ENCODE measurements at places on chromosomes 2 and 18. TPM values are rescaled to one million over a fixed set of nuclear protein-coding genes. Genes with fewer than 3 reads are reported as not detected.

DNA sequence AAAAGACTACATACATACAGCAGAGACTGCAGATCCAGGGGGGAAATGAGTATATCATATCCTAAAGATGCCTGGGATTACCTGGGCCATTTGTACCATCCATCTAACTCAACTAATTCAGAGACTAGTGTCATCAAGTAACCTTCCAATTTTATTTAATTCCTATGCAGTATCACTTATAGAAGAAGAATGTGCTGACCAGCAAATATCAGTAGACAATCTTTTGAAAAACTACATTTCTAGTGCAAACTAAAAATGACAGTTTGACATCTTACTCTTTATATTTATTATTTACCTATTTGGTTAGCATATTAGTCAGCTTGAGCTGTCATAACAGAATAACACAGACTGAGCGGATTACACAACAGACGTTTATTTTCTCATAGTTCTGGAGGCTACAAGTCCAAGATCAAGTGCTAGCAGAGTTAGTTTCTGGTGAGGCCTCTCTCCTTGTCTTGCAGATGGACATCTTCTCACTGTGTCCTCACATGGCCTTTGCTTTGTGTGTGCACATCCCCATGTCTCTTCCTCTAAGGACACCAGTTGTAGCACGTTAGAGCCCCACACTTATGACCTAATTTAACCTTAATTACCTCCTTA, 47.0 kb downstream of the NCKAP5 start:
- no peaks in the 10 kb centered on the region for H3K4me1 ChIP-seq
- no peaks in the 10 kb centered on the region for H3K27me3 ChIP-seq
- H3K4me3 ChIP-seq: no peak overlapping the region
- H3K27ac ChIP-seq: no peak overlapping the region

DNA sequence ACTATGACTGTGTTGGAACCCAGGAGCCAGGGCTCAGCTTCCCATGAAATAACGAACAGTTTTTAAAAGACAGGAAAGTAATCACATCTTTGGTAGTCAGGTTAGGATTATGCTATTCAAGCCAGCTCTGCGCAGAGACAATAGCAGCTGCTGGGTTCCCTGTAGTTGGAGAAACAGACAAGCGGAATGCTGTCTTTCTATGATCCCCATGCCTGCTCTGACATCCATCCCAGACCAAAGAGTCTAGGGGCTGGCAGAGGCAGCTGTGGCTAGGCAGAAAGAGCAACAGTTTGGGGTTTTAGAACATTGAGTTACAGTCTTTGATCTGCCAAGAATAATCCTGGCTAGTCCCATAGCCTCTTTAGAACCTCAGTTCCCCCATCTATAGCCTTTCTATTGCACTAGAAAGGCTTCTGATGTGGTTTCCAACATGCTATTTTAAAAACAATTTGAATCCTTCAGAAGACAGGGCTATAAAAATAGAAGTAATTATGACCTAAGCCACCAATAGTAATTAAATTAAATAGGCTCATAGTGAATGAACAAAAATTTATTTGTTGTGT, 146.8 kb downstream of the MTX2 start:
- H3K4me1 ChIP-seq: no peaks in the 10 kb centered on the region
- H3K36me3 ChIP-seq: no peaks in the 10 kb centered on the region
- no peak for DNase-seq
- H3K4me3 ChIP-seq: no peak overlapping the region

Gene RTP5
- not detected for total RNA-seq

GRCh38 chr18:23301972-23302371, 151.1 kb upstream of the RIOK3 start:
- no peaks in the 10 kb centered on the region for H3K4me1 ChIP-seq
- no peaks in the 10 kb centered on the region for H3K27me3 ChIP-seq
- H3K27ac ChIP-seq: no peak overlapping the region
- no peak overlapping the region for H3K4me3 ChIP-seq

Gene HSBP1L1
- 14.9 TPM for total RNA-seq

Gene ALPG
- not detected for total RNA-seq

GRCh38 chr2:45894211-45894610, 242.7 kb downstream of the PRKCE start:
- no peaks in the 10 kb centered on the region for H3K36me3 ChIP-seq
- no peaks in the 10 kb centered on the region for H3K27me3 ChIP-seq
- peaks cover 25% of the 10 kb centered on the region for H3K4me1 ChIP-seq

DNA sequence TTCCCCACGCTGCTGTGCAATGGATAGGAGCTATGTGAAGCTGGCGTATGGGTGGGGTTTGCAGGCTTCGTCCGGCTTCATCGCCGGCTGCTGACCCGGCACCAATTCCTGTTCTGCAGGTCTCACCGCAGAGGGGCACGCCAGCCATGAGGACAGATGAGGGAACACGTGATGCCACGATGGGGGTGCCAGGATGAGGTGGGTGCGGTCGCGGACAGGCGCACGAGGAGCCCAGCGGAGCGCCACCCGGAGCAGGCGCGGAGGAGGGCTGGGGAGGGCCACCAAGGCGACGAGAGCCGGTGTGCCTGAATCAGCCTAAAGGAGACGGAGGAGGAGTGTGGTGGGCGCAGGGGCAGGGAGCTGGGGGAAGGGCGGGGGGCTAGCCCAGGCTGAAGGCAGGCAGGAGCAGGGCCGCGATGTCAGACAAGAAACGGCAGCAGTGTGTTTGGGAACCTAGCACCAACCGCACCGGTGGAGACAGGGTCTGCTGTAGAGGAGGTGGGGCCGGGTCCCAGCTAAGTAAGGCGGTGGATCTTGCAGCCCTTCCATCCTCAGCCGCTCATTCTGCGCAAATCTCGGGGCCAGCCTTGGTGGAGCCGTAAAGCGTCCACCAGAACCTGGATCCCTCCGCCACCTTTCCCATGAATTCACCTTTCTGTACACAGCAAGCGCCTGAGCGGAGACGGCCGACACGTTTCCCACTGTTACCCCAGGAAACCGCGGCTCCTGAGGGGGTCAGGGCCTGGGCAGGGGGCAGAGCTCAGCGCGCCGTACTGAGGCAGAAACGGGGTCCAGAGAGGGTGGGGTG, 17.0 kb upstream of the CD8A start:
- peak; percentile 78 for DNase-seq
- no peaks in the 10 kb centered on the region for H3K36me3 ChIP-seq
- peak overlapping the region; percentile 55 for H3K4me3 ChIP-seq
- no peaks in the 10 kb centered on the region for H3K4me1 ChIP-seq
- H3K27me3 ChIP-seq: no peaks in the 10 kb centered on the region

Gene NRP2
- total RNA-seq: 22.4 TPM

Gene ABI2
- total RNA-seq: 12.6 TPM

Gene CD8B
- 30.5 TPM for total RNA-seq

GRCh38 chr2:44836174-44836573, 105.3 kb upstream of the SIX3 start:
- no peaks in the 10 kb centered on the region for H3K27me3 ChIP-seq
- no peak overlapping the region for H3K4me3 ChIP-seq
- no peak for DNase-seq
- no peaks in the 10 kb centered on the region for H3K36me3 ChIP-seq
- H3K4me1 ChIP-seq: no peaks in the 10 kb centered on the region
- no peak overlapping the region for H3K27ac ChIP-seq

DNA sequence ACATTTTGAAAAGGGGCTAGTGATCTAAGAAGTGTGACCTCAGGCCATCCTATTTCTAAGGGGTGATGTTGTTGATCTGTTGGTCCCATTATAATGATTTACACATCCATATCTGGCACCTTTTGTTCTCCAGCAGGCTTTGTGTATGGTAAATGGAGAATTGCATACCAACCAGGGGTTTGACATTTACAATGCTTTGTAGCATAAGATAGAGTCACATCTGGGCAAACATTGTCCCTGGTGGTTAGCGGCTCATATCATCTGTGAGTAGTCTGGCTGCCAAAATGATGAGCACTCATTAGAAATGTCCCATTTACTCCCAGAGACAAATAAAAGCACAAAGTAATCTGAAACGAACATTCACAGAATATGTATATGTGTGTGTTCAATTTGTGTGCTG, 1775.5 kb upstream of the CELF4 start:
- no peaks in the 10 kb centered on the region for H3K4me1 ChIP-seq
- DNase-seq: no peak
- H3K4me3 ChIP-seq: no peak overlapping the region
- no peaks in the 10 kb centered on the region for H3K36me3 ChIP-seq
- H3K27ac ChIP-seq: no peak overlapping the region
- no peaks in the 10 kb centered on the region for H3K27me3 ChIP-seq

DNA sequence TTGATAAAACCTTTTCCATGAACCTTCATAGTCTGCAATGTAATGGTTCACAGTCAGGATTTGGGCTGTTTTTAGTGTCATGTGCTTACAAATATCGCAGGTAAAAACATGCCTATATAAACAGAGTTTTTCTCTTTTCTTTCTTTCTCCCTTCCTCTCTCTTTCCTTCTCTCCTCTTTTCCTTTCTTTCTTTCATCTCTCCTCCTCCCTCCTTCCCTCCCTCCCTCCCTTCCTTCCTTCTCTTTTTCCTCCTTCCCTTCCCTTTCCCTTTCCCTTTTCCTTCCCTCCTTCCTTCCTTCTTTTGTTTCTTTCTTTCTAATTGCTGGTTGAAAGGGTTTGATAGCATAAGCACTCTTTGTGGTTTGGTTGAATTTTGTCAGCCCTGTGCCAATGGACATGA, 9.6 kb upstream of the NPPC start:
- DNase-seq: no peak
- no peaks in the 10 kb centered on the region for H3K27me3 ChIP-seq
- H3K4me1 ChIP-seq: no peaks in the 10 kb centered on the region
- no peak overlapping the region for H3K4me3 ChIP-seq

Gene NAT8
- total RNA-seq: 25.4 TPM

GRCh38 chr2:74915743-74916142, 42.7 kb upstream of the POLE4 start:
- no peak overlapping the region for H3K27ac ChIP-seq
- no peak for DNase-seq
- no peaks in the 10 kb centered on the region for H3K27me3 ChIP-seq

Gene ALPI
- total RNA-seq: 473 TPM

Gene FAM237A
- not detected for total RNA-seq

Gene IL1RN
- total RNA-seq: 17.7 TPM

- H3K27me3 ChIP-seq: no peaks in the 10 kb centered on the region
- peaks cover 5% of the 10 kb centered on the region for H3K4me1 ChIP-seq
- H3K36me3 ChIP-seq: no peaks in the 10 kb centered on the region
- DNase-seq: no peak
- H3K4me3 ChIP-seq: no peak overlapping the region
Measured at GRCh38 chr2:219155054-219155644, 5.5 kb downstream of the NHEJ1 start.

Gene ARHGEF33
- 1.3 TPM for total RNA-seq

- H3K4me1 ChIP-seq: no peaks in the 10 kb centered on the region
- H3K4me3 ChIP-seq: no peak overlapping the region
- no peaks in the 10 kb centered on the region for H3K27me3 ChIP-seq
- DNase-seq: no peak
- no peak overlapping the region for H3K27ac ChIP-seq
Measured at GRCh38 chr2:73037947-73038585, 33.4 kb downstream of the SFXN5 start.

Gene COPS7B
- 50.1 TPM for total RNA-seq

- no peak overlapping the region for H3K27ac ChIP-seq
- no peak for DNase-seq
- no peak overlapping the region for H3K4me3 ChIP-seq
- H3K36me3 ChIP-seq: no peaks in the 10 kb centered on the region
Measured at GRCh38 chr2:12918835-12919445, 202.2 kb downstream of the TRIB2 start.

DNA sequence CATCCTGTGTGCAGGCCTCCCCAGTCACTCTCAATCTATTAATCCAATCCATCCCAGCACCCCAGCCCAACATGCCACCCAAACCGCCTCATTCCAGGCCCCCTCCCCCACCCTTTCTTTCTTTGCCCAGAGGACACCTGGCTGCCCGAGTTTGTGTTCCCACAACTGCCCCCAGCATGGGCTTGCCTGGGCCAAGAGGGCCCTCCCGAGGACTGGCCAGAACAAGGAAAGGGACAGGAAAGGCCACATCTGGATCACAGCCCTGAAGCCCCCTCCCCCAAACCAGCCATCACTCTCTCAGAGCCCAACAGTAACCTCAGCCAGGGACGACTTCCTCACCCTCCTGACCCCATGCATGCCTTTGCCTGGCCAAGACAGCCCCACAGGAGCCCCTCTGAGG, 1.2 kb downstream of the TNS1 start:
- no peaks in the 10 kb centered on the region for H3K4me1 ChIP-seq
- no peaks in the 10 kb centered on the region for H3K27me3 ChIP-seq
- peak overlapping the region; percentile 66 for H3K27ac ChIP-seq
- peak overlapping the region; percentile 20 for H3K4me3 ChIP-seq
- DNase-seq: no peak

Gene DYNAP
- not detected for total RNA-seq

- peaks cover 49% of the 10 kb centered on the region for H3K36me3 ChIP-seq
- no peaks in the 10 kb centered on the region for H3K27me3 ChIP-seq
- no peak overlapping the region for H3K4me3 ChIP-seq
- no peak overlapping the region for H3K27ac ChIP-seq
- no peaks in the 10 kb centered on the region for H3K4me1 ChIP-seq
- DNase-seq: no peak
Measured at GRCh38 chr2:11203480-11203879, 48.2 kb downstream of the SLC66A3 start.

Gene TGFA
- 51.6 TPM for total RNA-seq

GRCh38 chr18:59387687-59388565, 28.9 kb upstream of the LMAN1 start:
- no peak overlapping the region for H3K4me3 ChIP-seq
- H3K4me1 ChIP-seq: no peaks in the 10 kb centered on the region
- H3K36me3 ChIP-seq: no peaks in the 10 kb centered on the region
- DNase-seq: no peak
- no peaks in the 10 kb centered on the region for H3K27me3 ChIP-seq

DNA sequence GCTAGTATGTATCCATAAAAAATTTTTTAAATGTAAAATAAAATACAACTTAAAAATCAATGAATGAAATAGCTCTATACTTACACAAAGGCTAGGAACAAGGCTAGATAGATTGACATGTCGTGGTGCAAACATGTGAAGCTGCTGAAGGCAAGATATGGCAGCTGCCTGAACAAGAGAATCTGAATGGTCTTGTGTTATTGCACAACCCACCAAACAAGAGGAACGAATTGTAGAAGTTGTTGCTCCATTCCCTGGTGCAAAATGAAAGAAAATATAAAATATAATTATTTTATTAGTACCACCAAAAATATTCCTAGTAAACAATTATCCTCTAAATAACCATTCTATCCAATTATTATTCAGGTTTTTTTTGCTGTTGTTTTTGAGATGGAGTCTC, 46.4 kb downstream of the HEATR5B start:
- no peak overlapping the region for H3K4me3 ChIP-seq
- DNase-seq: no peak
- no peak overlapping the region for H3K27ac ChIP-seq
- H3K36me3 ChIP-seq: peaks cover 50% of the 10 kb centered on the region

GRCh38 chr2:144162652-144163051, 357.3 kb downstream of the ZEB2 start:
- no peak for DNase-seq
- H3K4me1 ChIP-seq: no peaks in the 10 kb centered on the region
- H3K36me3 ChIP-seq: no peaks in the 10 kb centered on the region
- H3K27ac ChIP-seq: no peak overlapping the region

- DNase-seq: no peak
- no peaks in the 10 kb centered on the region for H3K27me3 ChIP-seq
- no peak overlapping the region for H3K4me3 ChIP-seq
- H3K27ac ChIP-seq: no peak overlapping the region
- no peaks in the 10 kb centered on the region for H3K36me3 ChIP-seq
Measured at GRCh38 chr2:111135910-111136297, 15.2 kb downstream of the BCL2L11 start.

Gene CCDC102B
- total RNA-seq: 3.5 TPM
